ENCODE measurements at places on chromosomes 6 and 20. TPM values are rescaled to one million over a fixed set of nuclear protein-coding genes. Genes with fewer than 3 reads are reported as not detected.

- DNase-seq = no peak
Observed at GRCh38 chr6:159438106-159438505, 254.9 kb downstream of the SOD2 start.

- no peak for DNase-seq
Observed at GRCh38 chr6:156877126-156877863, 100.1 kb downstream of the ARID1B start.

DNA sequence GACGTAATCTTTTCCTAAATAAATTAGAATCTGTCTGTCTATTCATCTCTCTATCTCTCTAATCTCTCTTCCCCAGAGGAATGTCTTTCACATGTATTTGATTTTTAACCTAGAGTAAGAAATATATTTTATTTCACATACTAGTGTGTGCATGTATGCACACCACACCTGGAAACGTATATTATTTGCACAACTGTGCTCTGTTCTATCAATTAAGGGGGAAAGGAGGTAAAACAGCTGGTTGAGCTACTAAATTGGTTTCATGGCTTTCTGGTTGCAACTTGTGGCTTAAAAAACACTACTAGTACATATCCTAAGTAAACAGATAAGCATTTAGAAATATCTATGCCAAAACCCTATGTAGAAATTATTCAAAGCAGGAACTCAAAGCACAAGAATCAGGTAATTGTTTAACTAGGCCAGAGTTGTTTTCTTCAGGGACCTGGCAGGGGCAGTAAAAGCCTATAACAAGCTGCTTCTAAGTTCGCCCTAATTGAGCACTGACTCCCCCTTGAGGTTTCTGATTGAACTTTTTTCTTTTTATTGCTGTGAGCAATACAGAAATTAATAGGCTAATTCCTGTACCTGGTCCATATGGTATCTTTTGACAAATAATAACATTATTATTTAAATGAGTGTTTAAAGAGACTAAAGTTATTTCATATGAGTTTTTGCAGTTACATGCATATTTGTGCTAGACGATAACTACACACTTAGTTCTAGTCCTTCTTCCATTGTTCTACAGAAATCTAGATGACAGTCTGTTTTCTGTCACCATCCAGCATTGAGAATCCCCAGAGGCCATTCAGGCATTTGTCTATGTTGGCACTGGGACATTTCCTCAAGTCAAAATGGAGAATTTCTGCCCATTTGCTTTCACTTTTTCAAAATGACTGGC lies 88.6 kb downstream of the MCHR2 start:
- DNase-seq = no peak

GRCh38 chr20:10557685-10558084 lies 116.1 kb downstream of the JAG1 start:
- DNase-seq = no peak

DNA sequence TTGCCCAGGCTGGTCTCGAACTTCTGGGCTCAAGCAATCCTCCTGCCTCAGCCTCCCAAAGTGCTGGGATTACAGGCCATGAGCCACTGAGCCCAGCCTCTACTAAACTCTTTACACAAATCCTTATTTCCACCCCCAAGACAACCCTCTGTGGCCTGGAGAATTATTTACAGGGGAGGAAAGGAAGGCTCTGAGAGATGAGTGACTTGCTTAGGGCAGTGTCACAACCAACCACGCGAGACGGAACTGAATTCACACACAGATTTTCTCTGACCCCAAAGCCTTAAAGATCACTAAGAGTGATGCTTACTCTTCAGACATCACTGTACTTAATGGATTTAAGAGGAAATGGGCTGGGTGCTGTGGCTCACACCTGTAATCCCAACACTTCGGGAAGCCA lies 86.2 kb downstream of the RIPOR3 start:
- DNase-seq = no peak

DNA sequence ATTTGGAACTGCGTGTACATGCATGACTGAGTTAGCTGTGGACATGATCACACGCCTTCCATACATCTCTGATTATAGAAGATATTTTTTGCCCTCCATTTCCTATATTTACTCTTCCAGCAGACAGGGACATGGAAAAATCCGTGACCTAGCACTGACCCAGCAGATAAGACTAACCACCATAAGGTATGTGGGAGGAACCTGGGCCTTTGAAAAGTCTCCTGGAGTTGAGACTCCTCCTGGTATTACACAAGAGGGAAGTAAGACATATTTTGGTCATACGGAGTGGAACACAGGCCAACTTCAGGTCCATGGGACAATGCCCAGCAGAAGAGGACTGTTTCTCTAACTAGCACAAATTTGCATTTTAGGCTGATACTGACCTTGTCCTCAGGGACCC lies 13.7 kb upstream of the SIRPB1 start:
- DNase-seq = no peak

GRCh38 chr20:48319943-48320584 lies 507.7 kb downstream of the PREX1 start:
- no peak for DNase-seq

- DNase-seq = no peak
Observed at GRCh38 chr6:701700-702479, 9.0 kb upstream of the EXOC2 start.

DNA sequence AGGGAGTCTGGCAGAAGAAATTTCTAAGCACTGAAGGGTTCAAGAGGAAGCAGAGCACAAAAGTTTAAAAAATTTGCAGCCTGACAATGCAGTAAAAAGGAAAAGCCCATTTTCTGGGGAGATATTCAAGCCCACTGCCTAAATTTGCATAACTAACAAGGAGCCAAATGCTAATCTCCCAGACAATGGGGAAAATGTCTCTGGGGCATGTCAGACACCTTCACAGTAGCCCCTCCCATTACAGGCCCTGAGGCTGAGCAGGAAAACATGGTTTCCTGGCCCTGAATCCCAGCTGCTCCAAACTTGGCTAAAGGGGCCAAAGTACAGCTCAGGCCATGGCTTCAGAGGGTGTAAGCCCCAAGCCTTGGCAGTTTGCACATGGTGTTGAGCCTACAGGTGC lies 908.5 kb upstream of the MANEA start:
- DNase-seq = no peak

DNA sequence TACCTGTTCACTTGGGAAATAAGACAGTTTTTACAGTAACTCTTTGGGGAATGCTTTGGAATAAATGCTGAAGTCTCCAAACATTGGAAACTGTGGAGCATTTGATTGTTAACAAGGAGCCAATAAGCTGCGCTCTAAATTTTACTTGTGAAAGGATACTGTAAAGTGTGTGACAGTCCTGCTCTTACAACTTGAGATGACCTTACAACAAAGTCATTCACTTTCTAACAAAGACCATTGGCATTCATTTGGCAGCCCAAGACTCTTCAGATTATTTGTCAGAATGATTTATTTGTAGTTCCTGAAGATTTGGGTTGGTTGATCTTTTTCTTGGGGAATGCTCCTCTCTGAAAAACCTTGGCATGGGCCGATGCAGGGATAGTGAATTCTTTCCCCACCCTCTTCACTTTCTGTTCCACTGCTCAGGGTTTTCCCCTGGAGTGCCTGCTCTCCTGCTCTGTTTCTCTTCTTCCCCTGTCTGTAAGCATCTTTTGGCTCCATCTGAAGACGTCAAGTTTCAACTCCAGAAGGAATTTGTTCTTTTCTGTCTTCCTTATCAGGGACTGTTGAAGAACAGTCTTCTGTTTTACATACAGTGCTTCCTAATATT lies 116.4 kb downstream of the AKAP7 start:
- DNase-seq = no peak

GRCh38 chr6:113181164-113181563 lies 676.0 kb upstream of the MARCKS start:
- DNase-seq = no peak

DNA sequence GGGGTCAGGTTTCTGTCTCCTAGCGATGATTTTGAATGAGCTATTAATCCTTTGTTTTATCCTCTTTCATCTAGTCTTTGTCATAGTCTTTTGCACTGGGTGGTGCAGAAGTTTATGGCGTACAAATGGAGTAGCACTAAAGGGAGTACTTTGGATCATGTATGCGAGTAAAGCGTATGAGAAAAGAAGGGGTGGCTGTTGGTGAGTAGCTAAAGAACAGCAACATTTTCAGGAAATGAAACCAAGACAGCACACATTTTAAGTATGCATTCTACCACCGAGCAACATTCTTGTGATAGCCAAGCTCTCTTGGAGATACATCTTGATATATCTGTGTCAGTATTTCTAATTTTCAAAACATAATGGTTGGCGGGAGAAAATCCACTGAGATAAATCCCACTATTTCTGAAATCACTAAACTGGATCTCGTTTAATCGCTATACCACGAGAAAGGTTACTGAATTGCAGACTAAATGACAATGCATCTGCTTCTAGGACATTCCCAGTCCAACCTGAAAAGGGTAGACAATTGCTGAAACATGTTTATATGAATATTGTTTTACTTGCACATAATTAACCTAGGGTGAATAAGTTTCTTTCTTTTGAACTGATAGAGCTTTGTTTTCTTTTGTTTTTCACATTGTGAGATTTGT lies 196.1 kb downstream of the TRIM27 start:
- no peak for DNase-seq

DNA sequence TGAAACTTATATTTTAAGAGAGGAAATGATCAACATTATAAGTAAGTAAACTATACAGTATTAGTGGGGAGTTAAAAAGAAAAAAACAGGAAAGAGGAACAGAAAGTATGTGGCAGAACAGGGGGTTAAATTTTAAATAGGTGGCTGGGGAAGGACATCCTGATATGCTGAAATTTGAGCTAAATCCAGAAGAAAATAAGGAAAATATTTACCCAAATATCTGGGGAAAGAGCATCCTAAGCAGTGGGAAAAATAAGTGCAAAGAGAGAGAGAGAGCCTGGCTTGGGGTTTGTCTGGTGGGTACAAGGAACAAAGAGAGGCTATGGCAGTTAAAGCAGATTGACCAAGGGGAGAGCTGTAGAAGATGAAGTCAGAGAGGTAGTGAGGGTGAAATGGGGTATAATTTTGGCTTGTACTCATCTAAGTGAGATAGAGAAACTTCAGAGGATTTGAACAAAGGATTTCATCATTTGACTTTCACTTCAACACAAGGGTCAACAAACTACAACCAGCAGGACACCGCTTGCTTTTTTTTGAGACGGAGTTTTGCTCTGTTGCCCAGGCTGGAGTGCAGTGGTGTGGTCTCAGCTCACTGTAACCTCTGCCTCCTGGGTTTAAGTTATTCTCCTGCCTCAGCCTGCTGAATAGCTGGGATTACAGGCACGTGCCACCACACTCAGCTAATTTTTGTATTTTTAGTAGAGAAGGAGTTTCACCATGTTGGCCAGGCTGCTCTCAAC lies 328.4 kb upstream of the CNR1 start:
- DNase-seq = no peak

DNA sequence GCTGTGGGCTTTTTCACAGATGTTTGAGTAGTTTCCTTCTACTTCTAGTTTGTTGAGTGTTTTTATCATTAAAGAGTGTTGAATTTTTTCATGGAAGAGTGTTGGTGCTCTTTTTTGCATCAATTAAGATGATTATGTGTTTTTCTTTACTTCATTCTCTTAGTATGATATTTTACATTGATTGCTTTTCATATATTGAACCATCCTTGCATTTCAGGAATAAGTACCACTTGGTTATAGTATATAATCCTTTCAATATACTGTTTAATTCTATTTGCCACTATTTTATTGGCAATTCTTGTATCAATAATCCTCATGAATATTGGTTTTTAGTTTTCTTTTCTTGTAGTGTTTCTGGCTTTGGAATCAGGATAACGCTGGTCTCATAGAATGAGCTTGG lies 113.7 kb upstream of the PRDM1 start:
- no peak for DNase-seq

GRCh38 chr20:34043025-34043424 lies 49.3 kb downstream of the RALY start:
- DNase-seq = no peak

Gene RTN4IP1
- total RNA-seq = 17.0 TPM

Gene HLA-DPA1
- total RNA-seq = 42.8 TPM

Gene TGM3
- not detected for total RNA-seq

Gene SEMG1
- not detected for total RNA-seq

Data from Right ventricle myocardium inferior (tissue), 1 donor.